H1 (cell line): ENCODE measurements at places on chromosomes 3 and 15. TPM values are rescaled to one million over a fixed set of nuclear protein-coding genes. Genes with fewer than 3 reads are reported as not detected.

- H3K36me3 ChIP-seq = no peaks in the 10 kb centered on the region
- no peak overlapping the region for H3K4me3 ChIP-seq
- DNase-seq = no peak
- H3K4me1 ChIP-seq = no peaks in the 10 kb centered on the region; the same call in none of the 2 replicates
- no peak overlapping the region for H3K27ac ChIP-seq
- H3K27me3 ChIP-seq = no peaks in the 10 kb centered on the region
Measured at GRCh38 chr15:35669021-35669420, 123.1 kb upstream of the DPH6 start.

DNA sequence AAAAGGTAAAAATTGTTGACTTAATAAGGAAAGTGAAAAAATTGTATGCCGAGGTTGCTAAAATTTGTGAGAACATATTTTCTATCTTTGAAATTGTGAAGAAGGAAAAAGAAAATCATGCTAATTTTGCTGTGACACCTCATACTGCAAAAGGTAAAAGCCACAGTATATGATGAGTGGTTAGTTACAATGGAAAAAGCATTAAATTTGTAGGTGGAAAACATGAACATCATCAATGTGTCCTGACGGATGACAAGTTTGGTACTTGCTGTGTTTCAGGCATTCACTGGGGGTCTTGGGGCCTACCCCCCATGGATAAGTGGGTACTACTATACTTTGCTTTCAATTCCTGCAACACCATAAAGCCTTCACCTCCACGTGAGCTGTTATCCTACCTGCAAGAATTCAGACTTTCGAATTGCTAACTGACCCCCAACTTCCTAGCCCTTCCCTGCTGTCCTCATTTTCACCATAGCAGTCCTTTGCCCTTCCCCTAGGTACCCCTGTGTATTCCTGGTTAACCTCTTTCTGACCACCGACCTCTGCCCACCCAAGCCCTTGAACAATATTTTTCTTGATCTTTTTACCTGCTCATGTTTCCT is 62.4 kb downstream of the RAB7A start:
- no peaks in the 10 kb centered on the region for H3K4me1 ChIP-seq
- no peaks in the 10 kb centered on the region for H3K27me3 ChIP-seq
- no peak overlapping the region for H3K4me3 ChIP-seq
- H3K27ac ChIP-seq = no peak overlapping the region
- H3K36me3 ChIP-seq = no peaks in the 10 kb centered on the region

Gene SEMA3G
- total RNA-seq = 1.5 TPM in 2 replicates

DNA sequence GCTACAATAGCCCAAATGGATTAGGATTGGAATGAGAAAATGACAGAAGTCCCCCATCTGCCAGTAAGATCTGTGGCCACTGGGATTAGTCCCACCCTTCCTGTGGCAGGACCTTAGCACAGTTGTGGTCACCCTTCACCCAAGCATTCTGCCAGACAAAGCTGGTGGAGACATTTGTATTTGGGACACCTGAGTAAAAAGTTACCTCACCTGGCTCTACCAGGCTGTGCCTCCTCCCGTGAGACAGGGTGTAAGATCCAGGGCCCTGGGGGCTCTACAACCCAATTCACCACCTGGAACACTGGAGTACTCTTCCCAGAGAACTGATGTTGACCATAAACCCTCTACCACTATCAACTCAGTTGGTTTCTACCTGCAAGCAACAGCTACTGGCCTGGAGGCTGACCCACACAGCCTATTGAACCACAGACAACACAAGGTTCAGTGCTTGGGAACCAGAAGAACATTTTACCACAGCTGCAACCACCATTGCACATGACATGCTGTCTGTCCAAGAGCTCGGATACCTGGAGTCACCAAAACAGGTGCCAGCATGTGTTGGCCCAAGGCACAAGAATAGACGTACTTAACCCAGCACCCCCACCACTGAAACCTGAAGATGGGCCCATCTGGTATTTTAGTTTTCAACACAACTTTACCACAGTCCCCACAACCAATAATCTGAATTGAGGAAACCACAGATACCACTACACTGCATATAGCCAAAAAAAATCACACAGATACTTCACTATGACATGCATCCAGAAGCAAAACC is 1686.7 kb downstream of the SI start:
- H3K27me3 ChIP-seq = no peaks in the 10 kb centered on the region
- H3K36me3 ChIP-seq = no peaks in the 10 kb centered on the region
- no peak for DNase-seq
- no peak overlapping the region for H3K27ac ChIP-seq
- no peaks in the 10 kb centered on the region for H3K4me1 ChIP-seq

DNA sequence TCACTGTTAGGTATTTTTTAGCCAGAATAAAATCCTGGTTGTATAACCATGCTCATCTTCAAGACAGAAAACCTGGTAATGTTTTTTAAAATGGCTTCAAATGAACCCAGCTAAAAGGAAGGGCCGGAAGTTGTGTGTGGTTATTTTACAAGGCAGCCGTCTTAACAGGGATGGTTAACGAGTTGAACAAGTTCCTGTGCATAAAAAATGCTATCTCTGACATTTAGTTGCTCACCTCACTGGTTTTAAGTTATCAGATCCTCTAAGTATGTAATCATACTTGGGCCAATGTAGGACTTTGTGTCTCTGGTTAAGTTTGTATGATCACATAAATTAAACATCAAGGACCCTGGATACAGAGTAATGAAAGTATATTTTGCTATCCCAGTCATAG is 2.1 kb downstream of the ATP11B start:
- DNase-seq = no peak
- no peaks in the 10 kb centered on the region for H3K36me3 ChIP-seq
- peaks cover 7% of the 10 kb centered on the region; the same call in 1 of the 2 replicates for H3K27me3 ChIP-seq
- peaks cover 3% of the 10 kb centered on the region; the same call in 1 of the 2 replicates for H3K4me1 ChIP-seq
- no peak overlapping the region for H3K27ac ChIP-seq

GRCh38 chr3:152031321-152031720 is 157.9 kb downstream of the SUCNR1 start:
- no peak overlapping the region for H3K4me3 ChIP-seq
- DNase-seq = no peak
- no peaks in the 10 kb centered on the region for H3K36me3 ChIP-seq
- H3K4me1 ChIP-seq = no peaks in the 10 kb centered on the region
- no peaks in the 10 kb centered on the region for H3K27me3 ChIP-seq
- no peak overlapping the region for H3K27ac ChIP-seq

Gene ASB14
- total RNA-seq = not detected in 2 replicates

- peaks cover 28% of the 10 kb centered on the region for H3K4me1 ChIP-seq
- no peak overlapping the region for H3K4me3 ChIP-seq
- no peak for DNase-seq
- peak overlapping the region; percentile 88 for H3K27ac ChIP-seq
- no peaks in the 10 kb centered on the region for H3K27me3 ChIP-seq
Measured at GRCh38 chr15:52262364-52262763, 33.2 kb downstream of the MYO5C start.

DNA sequence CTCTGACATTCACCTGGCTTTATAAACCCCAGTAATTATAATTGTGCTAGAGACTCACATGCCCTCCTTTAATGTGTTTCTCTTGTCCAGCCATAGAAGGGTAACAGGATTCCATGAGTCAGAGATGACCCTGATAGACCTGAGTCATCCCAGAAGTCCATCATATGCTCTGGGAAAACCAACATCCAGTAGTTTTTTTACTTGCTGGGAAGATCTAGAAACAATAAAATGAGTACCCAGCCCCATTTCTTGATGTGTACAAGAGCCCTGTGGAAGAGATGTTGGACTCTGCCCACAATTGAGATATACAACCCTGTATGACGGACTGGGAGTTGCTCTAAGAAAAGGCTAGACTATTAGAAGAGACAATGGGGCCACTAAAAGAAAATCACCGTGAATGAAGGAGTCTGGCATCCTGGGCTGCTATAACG is 22.4 kb upstream of the THUMPD3 start:
- DNase-seq = no peak
- no peaks in the 10 kb centered on the region for H3K36me3 ChIP-seq
- H3K4me1 ChIP-seq = peaks cover 6% of the 10 kb centered on the region
- H3K27ac ChIP-seq = no peak overlapping the region
- no peaks in the 10 kb centered on the region for H3K27me3 ChIP-seq

GRCh38 chr15:63367900-63368299 is 13.7 kb downstream of the CA12 start:
- peaks cover 4% of the 10 kb centered on the region for H3K4me1 ChIP-seq
- H3K36me3 ChIP-seq = no peaks in the 10 kb centered on the region
- H3K27ac ChIP-seq = no peak overlapping the region
- no peak for DNase-seq
- H3K27me3 ChIP-seq = no peaks in the 10 kb centered on the region
- no peak overlapping the region for H3K4me3 ChIP-seq

GRCh38 chr15:68256675-68257450 is 20.7 kb upstream of the FEM1B start:
- peaks cover 6% of the 10 kb centered on the region; the same call in 1 of the 2 replicates for H3K4me1 ChIP-seq
- H3K4me3 ChIP-seq = peak overlapping the region; percentile 57
- H3K27ac ChIP-seq = peak overlapping the region; percentile 95
- no peaks in the 10 kb centered on the region for H3K27me3 ChIP-seq
- peak; percentile 94 for DNase-seq

DNA sequence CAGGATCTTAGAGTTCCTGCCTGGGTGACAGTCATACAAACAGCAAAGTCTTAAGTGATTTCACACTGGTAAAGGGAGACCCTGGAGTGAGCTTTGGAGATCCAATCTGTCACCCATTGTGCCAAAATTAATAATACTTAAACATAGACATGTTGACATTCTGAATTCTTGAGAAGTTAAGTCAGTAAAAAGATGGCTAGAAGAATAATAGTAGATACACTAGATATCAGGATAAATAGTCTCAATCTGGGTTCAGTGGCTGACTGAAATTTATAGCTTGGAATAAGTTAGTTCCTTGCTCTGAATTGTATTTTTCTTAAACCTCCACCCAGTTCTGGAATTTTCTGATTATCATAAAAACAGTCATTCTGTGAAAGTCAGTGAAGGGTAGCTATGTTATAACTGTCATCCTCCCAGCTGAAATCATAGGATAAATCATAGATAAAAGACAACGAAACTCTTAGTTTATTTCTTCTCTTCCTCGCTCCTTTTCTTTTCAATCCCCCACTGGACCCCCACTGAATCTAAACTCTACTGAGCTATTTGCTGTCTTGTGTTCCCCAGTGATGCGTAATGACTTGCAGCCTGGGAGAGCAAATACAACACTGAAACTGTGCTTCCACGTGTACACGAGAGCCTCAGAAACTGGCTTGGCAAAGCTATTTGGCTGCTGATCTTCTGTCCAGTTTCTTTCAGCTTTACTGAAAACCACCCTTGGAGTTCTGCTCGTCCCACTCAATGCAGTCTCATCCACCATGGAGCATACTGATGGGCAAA is 175.4 kb upstream of the TP63 start:
- no peaks in the 10 kb centered on the region for H3K4me1 ChIP-seq
- no peaks in the 10 kb centered on the region for H3K36me3 ChIP-seq
- no peak for DNase-seq
- no peaks in the 10 kb centered on the region for H3K27me3 ChIP-seq
- H3K27ac ChIP-seq = no peak overlapping the region
- no peak overlapping the region for H3K4me3 ChIP-seq

DNA sequence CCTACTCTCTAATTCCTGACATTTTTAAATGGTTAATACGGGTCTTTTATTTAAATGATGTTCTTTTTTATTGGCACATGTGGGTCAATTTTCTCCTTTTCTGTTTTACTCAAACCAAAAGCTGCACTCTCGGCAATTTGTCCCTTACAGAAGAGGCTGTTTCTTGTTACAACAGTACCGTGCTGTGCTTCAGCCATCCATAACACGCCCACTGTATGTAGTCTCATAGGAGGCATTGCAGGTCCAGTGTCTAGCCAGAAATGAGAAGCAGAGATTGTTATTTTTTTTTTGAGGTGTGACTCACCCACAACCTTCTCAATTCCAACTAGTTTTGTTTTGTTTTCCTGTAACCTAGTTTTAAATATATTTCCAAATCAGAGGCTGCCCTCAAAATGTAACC is 164.6 kb downstream of the GMNC start:
- no peak overlapping the region for H3K27ac ChIP-seq
- H3K4me1 ChIP-seq = no peaks in the 10 kb centered on the region
- no peaks in the 10 kb centered on the region for H3K36me3 ChIP-seq
- no peak overlapping the region for H3K4me3 ChIP-seq
- DNase-seq = no peak

- DNase-seq = no peak
- no peaks in the 10 kb centered on the region for H3K36me3 ChIP-seq
- H3K4me3 ChIP-seq = no peak overlapping the region
- no peaks in the 10 kb centered on the region for H3K27me3 ChIP-seq
- H3K27ac ChIP-seq = no peak overlapping the region
- no peaks in the 10 kb centered on the region for H3K4me1 ChIP-seq
Measured at GRCh38 chr3:112858410-112859069, 11.9 kb upstream of the CD200R1L start.

Gene NOX5
- total RNA-seq = not detected in 2 replicates

GRCh38 chr3:139378587-139379241 is 10.7 kb downstream of the COPB2 start:
- no peak overlapping the region for H3K4me3 ChIP-seq
- H3K27me3 ChIP-seq = no peaks in the 10 kb centered on the region
- H3K4me1 ChIP-seq = no peaks in the 10 kb centered on the region
- DNase-seq = no peak

GRCh38 chr3:31370681-31371080 is 162.0 kb upstream of the STT3B start:
- no peak overlapping the region for H3K4me3 ChIP-seq
- no peak for DNase-seq
- H3K36me3 ChIP-seq = no peaks in the 10 kb centered on the region
- no peaks in the 10 kb centered on the region for H3K4me1 ChIP-seq
- H3K27ac ChIP-seq = no peak overlapping the region

GRCh38 chr15:48477795-48478360 is 146.6 kb downstream of the DUT start:
- no peak for DNase-seq
- no peak overlapping the region for H3K4me3 ChIP-seq
- 0 out of 2 replicates have a peak, but pooled peaks cover 2% of the 10 kb centered on the region for H3K4me1 ChIP-seq

Gene SUCLG2
- total RNA-seq = 42.9 and 46.2 TPM in 2 replicates

DNA sequence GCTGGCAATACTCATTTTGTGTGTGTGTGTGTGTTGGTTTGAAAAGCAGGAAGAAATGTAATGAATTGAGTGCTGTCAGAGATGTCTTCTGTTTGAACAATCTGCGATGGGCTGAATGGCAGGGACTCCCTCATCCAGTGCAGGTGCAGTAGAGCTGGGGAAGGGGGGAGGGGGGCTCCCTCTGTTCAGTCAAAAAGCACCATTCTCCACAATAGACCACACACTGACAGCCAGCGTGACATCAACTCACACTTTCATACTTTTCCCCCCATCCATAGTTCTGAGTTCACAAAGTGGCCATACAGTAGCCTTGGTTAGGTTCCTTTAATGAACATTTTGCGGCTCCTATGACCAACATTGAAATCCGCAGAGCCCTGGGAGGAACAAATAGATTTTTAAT is 10.4 kb downstream of the SOX2 start:
- H3K4me1 ChIP-seq = peaks cover 15% of the 10 kb centered on the region
- no peaks in the 10 kb centered on the region for H3K36me3 ChIP-seq
- no peak overlapping the region for H3K4me3 ChIP-seq
- DNase-seq = no peak
- H3K27ac ChIP-seq = no peak overlapping the region
